Fibroblast of the aortic adventitia (primary cell): ENCODE measurements at places on chromosomes 3 and 15.
A peak's percentile ranks its signal among the peaks of the same experiment; 100 is the strongest.

DNA sequence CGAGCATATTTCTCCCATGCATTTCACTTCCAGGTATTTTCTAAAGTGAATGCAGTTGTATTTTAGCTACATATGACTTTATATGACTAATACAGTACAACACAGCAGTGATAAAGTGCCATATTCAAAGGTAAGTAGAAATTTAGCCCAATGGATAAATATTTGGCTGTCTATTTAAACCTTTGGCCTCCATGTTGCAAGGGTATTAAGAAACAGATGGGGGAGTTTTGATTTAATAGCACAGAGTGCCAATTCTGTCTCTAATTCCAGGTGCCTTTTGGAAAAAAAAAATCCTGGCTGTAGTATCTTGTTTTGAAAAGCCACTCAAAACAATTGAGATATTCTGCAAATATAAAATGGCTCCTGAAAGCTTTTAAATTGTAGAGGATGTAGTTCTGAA, 44.9 kb upstream of the SGO1 start:
- DNase-seq = no peak

GRCh38 chr15:72249142-72249810, 18.3 kb upstream of the PKM start:
- no peak for DNase-seq

- DNase-seq = peak; percentile 58
Measured at GRCh38 chr15:63156755-63157117, 541 bp downstream of the RPS27L start.

GRCh38 chr15:99157456-99157855, 52.6 kb downstream of the SYNM start:
- DNase-seq = no peak

- DNase-seq = no peak
Measured at GRCh38 chr3:177174607-177175170, 22.6 kb downstream of the TBL1XR1 start.
